CD4-positive, alpha-beta T cell treated with Interleukin-21 for 1 hour (primary cell): ENCODE measurements at places on chromosomes 3 and 15.

DNA sequence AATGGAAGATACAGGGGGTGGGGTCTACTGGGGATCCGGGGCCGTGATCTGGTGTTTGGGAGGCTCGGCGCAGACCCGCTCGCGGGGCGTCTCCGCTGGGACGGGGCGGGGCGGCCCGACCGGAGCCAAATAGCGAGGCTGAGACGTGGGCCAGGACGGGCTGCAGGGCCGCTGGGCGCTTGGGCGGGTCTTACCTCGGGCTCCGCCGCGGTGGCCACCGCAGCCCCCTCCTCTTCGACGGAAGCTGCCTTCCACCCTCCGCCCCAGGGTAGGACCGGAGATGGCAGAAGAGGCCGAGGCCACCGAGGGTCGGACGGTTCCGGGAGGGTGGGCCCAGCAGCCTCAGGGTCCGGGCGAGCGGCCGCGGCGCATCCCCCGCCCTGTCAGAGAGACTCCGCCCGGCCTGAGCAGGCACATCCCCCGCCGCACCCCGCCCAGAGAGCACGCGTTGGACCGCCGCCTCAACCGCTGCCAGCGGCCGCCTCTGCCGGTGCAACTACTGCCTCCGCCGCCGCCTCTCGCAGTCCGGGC is 399 bp downstream of the MYO9A start:
- peak; percentile 69 for DNase-seq

GRCh38 chr15:73637527-73637926 is 4.3 kb upstream of the NPTN start:
- DNase-seq = no peak

DNA sequence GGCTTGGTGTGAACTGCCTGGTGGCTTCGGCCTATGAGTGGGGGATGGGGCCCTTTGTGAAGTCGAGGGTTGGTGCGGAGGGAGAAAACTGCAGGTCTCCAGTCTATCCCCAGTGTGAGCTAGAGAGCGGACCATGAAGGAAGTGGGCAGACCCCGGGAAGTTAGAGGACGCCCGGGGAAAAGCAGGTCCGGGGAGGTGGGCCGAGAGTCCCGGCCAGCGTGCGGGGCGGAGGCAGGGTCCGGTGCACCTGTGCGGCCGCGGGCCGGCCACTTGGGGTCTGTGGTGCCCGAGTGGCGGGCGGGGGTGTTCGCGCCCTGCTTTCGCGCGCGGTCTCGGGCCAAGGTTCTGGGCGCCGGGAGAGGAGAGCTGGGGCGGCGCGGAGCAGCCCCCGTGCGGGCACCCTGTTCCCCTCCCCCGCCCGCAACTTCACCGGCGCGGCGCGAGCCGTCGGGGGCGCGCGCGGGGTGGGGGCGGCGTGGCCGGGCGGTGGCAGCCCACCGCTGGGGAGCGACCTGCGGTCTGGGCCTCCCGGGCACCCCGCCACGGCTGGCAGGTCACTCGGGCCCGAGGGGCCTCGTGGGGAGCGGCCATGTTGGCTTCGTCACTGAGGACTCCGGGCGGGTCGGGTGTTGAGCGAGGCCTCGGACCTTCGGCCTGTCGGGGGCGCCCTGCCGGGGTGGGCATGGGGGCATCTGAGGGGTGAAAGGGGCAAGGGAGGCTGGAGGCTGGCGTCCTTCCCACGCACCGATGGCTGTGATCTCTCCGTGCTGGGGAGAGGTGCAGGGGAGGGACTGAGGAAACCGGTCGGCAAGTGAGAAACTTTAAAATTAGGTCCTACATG is 4.8 kb downstream of the UBE2E1 start:
- DNase-seq = peak; percentile 44

DNA sequence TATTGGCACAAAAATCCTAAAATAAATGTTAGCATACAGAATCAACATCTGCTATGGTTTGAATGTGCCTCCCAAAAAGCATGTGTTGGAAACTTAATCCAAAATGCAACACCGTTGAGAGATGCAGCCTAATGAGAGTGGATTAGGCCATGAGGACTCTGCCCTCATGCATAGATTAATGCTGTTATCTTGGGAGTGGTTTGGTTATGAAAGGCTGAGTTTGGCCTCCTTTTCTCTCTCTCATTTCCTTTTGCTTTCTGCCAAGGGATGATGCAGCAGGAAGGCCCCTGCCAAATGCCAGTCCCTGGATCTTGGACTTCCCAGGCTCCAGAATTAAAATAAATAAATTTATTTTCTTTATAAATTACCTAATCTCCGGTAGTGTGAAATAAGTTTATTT is 49.4 kb downstream of the SYNM start:
- DNase-seq = no peak

DNA sequence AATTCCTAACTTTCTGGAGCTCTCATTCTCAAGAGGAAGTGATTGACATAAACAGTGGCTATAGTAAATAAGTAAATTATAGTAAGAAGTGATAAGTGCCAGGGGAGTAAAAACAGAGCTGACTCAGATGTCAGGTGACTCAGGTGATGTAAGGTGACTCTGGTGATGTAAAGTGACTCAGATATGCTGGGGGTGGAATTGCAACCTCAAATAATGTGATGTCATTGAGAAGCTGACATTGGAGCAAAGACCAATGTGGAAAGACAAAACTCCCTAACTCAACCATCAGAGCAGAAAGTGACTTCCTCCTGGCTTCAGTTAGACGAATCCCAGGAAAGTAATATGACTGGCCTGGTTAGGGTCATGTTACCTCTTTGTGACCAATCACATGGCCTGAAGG is 144.2 kb upstream of the SNTN start:
- DNase-seq = no peak

DNA sequence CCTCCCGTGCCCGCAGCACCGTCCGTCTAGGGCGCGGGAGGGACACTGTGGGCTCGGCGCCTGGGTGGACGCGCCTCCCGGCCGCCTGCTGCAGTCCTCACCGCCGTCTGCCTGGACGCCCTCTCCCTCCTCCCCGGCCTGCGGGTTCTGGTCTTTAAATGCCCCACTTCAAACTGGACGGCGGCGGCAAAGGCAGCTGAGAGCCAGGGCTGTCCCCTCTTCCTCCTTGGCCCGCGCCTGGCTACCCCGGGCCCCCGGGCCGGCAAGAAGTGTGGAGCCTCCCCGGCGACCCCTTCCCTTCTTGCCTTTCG is 426 bp downstream of the CBLB start:
- no peak for DNase-seq

GRCh38 chr3:68893600-68894239 is 38.6 kb downstream of the TAFA4 start:
- DNase-seq = peak; percentile 52

GRCh38 chr3:38116471-38117162 is 20.3 kb downstream of the ACAA1 start:
- DNase-seq = no peak

GRCh38 chr3:129360171-129360611 is 68.2 kb downstream of the EFCAB12 start:
- no peak for DNase-seq

GRCh38 chr3:158802409-158803268 is 785 bp downstream of the MFSD1 start:
- DNase-seq = peak; percentile 22

- peak; percentile 13 for DNase-seq
Measured at GRCh38 chr3:16374047-16374934, 109.3 kb downstream of the OXNAD1 start.

DNA sequence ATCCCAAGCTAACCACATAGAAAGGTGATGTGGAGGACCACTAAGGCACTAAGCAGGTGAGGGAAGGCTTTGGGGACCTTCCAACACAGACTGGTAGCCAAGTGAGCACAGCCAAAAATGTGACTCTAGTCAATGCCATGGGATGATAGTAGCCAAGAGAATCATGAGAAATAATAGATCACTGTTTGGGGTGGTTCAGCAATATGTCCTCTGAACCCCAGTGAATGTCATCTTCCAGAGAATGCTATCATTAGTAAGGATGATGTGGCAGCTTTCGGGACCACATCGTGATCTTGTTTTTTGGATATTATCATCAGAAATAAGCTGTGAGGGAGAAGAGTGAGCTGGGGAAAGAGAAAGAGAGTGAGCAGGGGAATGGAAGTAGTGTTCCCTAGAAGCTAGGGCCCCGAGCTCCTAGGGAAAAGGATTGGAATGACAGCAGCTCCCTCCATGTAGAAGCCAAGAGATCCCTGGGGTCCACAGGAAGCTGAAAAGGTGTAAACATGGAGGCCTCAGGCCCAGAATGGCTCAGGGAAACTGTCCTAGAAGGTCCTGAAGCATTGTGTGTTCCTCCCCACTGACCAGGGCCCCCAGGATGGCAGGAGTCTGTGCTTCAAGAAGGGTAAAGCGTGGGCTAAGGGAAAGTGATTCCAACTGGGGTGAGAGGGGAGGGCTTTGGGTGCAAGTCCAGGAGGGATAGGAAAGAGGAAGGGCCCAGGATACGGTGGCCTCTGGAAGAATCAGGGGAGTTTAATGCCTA is 56.6 kb upstream of the KLF13 start:
- DNase-seq = no peak
